Naive thymus-derived CD8-positive, alpha-beta T cell (primary cell): ENCODE measurements at places on chromosomes 6 and 20.

DNA sequence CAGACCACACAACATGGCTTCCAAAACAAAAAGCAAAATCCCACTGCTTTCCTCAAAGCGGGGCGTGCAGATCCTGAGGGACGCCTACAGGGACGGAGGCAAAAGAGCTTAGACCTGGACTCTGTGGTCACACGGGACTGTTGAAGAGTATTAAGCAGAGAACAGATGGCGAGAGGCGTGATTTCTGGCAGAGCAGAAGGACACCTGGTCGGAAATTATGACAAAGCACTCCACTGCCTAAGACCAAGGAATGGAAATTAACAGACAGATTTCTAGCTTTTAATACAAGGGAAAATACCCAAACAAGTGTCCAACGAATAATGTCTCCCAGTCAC is 15.4 kb downstream of the CST7 start:
- no peak for DNase-seq

GRCh38 chr20:61520076-61520892 is 268.2 kb downstream of the CDH4 start:
- DNase-seq, result no peak

- no peak for DNase-seq
Observed at GRCh38 chr6:36378243-36378920, 9.1 kb downstream of the ETV7 start.

DNA sequence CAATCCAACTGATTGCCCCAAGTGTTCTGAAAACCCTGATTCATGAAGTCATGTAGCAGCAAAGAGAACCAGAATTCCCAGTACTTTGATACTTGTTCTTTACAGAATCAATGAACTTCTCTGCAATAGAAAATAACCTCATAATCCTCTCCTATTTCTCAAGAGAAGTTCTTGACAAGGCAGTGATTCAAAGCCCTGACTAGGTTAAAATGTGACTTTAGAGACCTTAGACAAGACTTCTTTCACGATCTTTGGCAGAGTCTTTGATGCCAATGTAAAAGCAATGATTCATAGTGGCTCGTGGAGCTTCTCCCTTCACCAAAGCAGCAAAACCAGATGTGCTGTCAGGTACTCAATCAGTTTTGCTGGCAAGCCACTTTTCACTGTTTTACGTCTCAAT is 95.2 kb downstream of the CDK19 start:
- DNase-seq, result no peak

DNA sequence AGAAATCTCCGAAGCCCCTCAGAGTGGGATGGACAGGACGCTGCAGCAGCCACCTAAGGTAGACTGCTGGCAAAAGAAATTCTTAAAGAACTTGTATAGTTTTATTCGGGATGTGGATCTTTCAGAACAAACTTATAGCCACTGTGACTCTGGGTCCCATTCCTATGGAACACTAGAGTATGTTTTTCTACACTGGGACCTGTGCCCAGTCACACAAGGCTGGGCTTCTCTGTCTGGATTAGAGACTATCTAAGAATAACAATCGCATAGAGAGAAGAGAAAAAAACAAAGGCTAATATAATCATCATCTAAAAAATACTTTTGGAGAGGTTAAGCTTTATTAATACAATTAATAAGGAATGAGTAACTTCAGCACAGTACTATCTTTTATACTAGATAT is 28.9 kb downstream of the RMND1 start:
- no peak for DNase-seq

DNA sequence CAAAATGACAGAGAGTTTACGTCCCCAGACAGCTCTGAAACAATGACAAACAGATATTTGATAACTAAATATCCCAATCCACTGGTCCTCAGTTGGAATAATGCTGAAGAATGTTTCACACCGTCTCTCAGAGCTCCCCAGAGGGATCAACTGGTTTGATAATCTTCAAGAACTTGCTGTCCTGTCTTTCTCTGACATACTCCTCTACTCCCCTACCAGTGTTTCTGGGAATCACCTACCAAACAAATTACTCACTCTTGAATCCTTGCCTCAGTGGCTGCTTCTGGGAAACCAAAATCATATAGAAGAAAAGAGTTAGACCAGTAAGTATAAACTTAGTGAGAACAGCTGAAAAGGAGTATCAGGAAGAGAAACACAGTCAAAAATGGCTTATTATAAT is 469.7 kb upstream of the JAG1 start:
- DNase-seq, result no peak

- DNase-seq, result no peak
Observed at GRCh38 chr6:142030115-142030619, 102.6 kb upstream of the GJE1 start.
